Fibroblast of the aortic adventitia (primary cell): ENCODE measurements at places on chromosomes 7 and 10.

GRCh38 chr7:47428052-47428767 lies 153.7 kb downstream of the TNS3 start:
- no peak for DNase-seq

GRCh38 chr10:33120700-33121099 lies 162.7 kb upstream of the ITGB1 start:
- DNase-seq: no peak

DNA sequence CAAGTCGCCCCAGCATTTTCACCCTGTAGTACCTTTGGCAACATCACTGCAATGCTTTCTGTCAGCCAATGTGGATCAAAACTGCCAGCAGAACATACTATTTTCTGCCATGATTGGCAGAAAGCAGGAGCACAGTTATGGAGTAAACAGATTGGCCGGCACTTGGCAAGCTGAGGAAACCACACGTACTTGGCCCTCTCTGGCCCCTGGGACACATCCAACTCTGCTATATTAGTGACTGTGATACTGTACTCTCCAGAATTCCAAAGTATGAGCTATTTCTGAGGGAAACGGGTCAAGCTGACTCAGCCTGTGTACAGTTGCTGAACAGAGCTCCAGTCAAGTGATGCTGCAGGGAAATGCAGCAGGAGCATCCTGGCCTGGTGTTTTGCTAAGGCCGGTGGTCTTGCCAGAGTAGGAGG lies 39.8 kb upstream of the LANCL2 start:
- DNase-seq: peak; percentile 97

DNA sequence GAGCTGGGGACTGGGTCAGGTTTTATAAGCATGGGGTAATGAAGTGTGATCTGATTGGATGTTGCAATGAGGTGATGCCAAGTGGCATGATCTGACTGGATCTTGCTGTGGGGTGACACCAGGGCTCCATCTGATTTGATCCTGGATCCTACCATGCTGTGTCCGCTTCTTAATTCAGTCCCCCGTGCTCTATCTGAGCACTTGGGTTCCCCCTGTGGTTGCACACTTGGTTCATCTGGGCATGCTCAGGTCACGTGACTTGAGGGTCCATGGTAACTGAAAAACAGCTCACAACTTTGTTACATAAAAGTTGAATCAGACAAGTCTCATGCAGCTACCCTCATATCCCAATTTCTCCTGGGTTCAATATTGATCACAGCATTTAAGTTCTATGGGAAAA lies 448.6 kb upstream of the NRP1 start:
- DNase-seq: no peak
